ENCODE measurements at places on chromosomes 7 and 10.

DNA sequence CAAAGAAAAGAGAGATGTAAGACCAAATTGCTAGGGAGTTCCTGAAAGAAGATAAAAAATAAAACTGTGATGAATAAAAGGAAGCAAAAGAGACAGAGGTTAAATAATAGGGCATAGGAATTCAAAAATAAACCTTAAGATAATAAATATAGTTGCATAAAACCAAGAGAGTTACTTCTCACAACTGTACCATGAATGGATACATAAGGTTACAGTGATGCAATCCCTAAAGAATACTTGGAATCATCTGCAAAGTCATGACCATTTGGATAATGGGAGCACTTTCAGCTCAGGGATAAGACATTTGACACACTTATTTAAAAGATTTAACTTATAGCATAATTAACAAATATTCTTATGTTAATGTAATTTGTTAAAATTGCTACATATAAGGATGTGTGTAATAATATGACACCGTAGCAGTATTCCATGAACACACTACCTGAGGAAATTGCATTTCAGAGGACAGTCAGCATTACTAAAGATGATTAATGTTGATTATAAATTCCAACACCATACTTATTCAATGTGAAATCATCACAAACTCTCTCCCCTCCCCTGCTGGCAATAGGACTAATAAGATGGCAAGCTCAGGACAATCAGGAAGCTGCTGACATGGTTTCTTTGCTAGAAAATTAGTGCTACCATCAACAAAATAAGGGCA, 202.1 kb upstream of the AKR1E2 start:
- DNase-seq: no peak

- no peak for DNase-seq
These were observed 33.7 kb upstream of the C7orf33 start for GRCh38 chr7:148556892-148557291.

- DNase-seq: no peak
These were observed 4.4 kb upstream of the ST7 start for GRCh38 chr7:116948934-116949333.

- DNase-seq: no peak
These were observed 22.2 kb downstream of the MRC1 start for GRCh38 chr10:17831341-17831740.

DNA sequence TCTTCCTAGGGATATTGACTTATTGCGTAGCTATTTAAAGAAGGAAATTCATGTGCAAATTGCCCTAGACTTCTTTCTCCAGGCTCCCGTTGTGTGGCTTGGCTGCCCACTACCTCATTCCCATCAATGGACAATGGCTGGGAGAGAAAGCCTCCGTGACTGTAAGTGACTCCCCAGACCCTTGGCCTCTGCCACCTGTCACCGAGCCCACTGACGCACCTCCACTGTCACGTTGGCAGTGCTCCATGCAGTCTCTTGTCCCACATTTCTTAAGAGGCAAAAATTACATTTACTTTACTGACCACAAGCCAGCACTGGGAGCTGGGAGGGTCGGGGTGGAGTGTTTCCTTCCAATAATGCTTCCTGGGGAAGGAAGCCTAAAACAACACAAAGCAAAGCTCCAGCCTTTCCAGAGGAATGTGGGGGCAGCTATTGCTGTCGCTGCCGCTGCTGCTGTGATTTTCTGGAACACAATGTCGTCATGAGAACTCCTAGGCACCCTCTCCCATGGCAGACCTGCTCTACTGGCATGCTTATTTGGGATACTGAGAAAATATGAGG, 89.7 kb upstream of the STEAP1B start:
- no peak for DNase-seq

DNA sequence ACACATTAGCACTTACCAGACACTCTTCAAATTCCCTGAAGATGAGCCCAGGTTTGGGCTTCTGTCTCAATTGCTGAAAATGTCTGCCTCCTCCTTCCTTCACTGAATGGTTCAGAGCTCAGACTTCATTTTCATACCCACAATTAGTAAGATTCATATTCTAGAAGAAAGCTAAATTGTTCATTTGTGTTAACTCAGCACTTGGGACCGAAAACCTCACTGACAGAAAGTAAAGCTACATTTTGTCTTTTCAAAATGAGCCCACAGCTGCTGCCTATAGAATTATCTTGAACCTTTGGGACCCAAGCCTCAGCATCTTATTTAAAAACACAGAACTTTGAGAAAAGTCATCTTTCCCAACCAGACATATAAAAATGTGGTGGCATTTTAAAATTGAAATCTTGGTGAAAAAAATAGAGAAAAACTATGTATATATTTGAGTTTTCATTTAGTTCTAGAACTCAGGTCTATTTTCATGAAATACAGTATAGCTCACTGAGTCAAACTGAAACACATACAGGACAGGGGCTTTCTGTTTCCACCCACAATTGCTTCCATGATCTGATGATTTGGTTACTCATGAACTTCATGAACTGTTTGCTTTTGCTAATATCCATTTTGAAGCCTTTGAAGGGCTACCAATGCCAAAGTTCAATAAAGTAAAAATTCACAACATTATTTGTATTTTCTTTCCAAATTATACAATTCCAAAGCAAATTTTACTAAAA, 119.1 kb upstream of the PFKP start:
- no peak for DNase-seq

DNA sequence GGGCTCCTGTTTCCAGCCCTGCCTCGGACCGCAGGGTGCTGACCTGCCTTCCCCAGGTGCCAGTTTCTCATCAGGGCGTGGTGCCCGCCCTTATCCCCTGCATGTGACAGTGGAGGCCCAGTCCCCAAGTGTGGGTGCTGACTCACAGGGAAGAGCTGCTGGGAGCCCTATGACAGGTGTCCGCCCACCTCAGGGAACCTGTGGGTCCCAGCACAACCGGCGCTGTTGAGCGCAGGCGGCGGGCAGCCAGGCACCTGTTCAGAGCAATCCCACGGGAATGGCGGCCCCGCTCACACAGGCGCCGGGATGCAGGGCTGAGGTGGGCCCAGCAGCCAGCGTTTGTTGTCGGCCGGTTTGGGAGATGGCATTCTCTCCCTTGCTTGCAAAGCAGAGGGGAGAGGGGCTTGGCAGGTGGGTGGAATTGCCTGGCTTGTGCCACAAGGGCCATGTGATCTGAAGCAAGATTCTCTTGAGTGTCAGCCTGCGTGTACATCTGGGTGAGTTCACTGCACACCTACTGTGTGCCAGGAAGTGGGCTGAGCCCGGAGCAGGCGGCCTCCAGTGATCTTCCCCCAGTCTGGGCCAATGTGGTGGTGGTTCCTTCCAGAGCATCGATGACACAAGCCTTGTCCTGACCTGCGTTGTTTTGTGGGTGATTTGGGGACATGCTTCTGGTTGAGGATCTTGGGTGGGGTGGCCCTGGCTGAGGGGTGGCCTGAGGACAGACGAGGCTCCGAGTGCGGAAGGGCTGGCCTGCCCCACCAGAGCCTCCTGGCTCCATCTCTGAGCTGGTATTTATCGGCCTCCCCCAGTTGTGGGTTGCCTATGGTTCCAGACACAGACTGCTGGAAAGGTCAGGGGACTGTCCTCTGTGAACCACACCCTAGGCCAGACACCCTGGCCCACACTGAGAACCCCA, 2.4 kb downstream of the PWWP2B start:
- no peak for DNase-seq

DNA sequence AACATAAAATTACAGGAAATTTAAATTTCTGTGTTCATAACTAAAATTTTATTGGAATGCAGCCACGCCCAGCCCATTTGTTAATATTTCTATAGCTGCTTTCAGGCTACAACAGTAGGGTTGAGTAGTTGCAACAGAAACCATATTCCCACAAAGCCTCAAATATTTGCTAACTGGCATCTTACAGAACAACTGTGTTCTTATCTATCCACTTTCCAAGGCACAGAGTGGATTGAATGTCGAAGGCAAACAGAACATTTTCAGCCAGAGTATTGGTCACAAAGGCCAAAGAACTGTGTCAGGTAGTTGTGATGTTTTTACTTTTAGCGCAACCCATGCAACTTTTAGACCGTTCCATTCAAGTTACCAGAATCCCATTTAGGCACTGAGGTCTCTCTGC, 51.1 kb upstream of the OPN4 start:
- no peak for DNase-seq
